Fibroblast of upper back skin (primary cell): ENCODE measurements at places on chromosomes 4 and X.
A peak's percentile ranks its signal among the peaks of the same experiment; 100 is the strongest.

DNA sequence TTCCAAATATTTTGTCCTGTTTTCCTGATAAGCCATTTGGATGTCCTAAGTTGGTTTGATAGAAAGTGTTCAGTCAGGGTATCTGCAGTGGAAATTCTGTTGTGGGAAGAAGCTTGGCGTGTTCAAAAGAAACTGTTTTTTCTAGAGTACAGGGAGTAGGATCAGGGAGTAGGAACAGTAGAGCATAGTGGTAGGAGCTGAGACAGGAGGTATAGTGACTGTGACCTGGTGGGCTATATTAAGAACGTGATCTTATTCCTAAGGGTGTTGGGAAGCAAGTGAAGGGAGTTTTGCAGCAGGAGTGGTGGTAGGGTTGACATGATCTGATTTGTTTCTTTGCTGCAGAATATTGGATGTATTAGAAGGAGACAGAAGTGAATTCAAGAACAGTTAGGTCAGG lies 348.2 kb downstream of the BMPR1B start:
- DNase-seq = no peak

DNA sequence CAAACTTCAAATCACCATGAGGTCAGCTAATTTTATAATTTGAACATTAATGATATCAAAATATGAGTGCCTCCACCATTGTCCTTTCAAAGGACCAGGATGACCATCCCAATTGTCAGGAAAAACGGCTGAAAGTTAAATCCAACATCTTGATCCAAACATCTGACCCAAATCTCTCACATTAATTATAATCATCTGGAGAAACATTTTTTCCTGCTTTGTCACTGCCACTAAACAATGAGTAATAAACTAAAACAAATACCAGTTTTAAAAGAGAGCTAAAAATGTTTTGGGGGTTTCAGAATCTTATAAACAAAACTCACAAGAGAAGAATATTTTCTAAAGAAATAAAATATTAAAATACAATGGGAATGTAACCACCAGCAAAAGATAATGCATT lies 45.7 kb upstream of the NDST4 start:
- peak; percentile 49 for DNase-seq

DNA sequence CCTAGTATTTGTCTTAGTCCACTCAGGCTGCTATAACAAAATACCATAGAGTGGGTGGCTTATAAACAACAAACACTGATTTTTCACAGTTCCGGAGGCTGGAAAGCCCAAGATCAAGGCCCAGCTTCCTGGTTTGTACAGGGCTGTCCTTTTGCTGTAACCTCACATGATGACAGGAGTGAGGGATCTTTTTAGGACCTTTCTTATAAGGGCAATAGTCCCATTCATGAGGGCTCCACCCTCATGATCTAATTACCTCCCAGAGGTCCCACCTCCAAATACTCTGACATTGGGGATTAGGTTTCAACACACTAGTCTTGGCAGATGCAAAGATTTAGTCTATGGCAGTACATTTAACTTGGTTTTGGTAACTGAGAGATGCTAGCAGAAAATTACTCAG lies 20.9 kb downstream of the GPAT3 start:
- no peak for DNase-seq

DNA sequence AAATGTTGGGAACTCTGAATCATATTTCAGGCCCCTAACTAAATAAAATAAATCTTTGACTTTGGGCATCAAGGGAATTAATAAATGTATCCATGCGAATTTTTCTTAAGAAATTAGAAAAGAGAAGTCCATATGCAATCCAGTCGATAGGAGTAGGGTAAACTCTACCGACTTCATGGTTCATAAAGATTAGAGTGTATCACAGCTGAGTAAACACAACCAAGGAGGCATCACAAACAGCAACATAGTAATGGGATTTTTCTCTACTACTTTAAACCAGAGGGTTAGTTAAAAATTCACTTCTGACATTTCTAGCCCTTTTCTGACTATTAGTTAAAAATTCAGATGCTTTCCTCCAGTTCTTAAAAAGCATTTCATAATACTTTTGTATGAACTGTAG lies 19.9 kb downstream of the SEPTIN11 start:
- no peak for DNase-seq

GRCh38 chr4:73870260-73870659 lies 1.1 kb downstream of the CXCL1 start:
- no peak for DNase-seq

DNA sequence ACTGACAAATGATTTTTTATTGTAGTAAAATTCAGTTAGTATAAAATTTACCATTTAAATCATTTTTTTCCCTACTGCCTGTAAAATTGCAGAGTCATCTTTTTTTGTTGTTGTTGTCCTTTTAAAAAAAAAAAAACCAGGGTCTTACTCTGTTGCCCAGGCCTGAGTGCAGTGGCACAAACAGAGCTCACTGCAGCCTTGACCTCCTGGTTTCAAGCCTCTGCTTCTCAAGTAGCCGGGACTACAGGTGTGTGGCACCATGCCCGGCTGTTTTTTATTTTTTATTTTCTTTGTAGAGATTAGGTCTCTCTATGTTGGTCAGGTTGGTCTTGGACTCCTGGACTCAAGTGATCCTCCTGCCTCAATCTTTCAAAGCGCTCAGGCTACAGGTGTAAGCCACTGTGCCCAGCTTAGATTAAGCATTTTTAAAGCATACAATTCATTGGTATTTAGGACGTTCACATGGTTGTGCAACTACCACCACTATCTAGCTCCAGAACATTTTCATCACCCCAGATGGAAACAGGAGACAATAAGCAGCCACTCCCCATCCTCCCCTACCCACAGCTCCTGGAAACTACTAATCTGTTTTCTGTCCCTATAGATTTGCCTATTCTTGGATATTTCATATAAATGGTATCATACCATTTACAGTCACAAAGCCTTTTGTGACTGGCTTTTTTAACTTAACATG lies 59.7 kb upstream of the PGRMC2 start:
- peak; percentile 70 for DNase-seq

DNA sequence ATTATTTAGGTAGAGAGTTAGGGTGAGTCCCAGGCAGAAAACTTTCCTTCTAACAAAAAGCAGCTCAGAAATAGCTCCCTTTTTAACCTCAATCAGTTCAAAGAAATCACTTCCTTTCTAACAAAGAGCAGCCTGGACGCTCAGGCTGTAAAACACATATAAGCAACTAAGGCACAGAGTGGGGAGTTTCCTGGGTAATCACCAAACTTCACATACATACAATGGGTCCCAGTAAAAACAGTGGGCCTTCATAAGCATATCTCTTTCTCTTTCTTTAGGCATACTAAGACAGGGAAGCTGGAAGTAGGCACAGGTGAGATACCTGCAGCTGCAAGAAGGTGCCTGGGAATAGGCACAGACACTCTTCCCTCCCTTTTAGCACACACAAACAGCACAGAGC lies 4.9 kb upstream of the NAF1 start:
- no peak for DNase-seq

DNA sequence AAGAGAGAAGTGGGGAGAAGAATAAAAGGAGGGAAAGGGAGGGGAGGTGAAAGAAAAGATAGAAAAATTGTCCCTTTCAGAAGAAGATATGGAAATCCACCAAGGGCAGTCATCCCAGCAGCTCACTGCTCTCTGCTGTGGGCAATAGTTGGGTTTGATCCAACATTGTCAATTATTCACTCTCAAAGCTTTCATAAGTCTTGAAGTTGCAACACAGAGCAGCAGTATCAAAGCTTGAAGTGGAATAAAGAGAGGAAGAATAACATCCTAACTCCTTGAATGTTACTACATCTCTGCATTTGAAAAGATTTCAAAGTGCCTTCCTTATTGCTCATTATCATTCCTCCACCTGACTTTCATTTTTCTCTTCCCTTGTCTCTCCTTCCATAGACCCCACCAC lies 62.3 kb upstream of the HHIP start:
- peak; percentile 71 for DNase-seq
